ENCODE measurements at places on chromosomes 7 and 10. TPM values are rescaled to one million over a fixed set of nuclear protein-coding genes. Genes with fewer than 3 reads are reported as not detected.

ANKRD30A gene
- total RNA-seq: not detected

NCF1 gene
- 8.7 TPM for total RNA-seq

TFEC gene
- total RNA-seq: 0.51 TPM

DNA sequence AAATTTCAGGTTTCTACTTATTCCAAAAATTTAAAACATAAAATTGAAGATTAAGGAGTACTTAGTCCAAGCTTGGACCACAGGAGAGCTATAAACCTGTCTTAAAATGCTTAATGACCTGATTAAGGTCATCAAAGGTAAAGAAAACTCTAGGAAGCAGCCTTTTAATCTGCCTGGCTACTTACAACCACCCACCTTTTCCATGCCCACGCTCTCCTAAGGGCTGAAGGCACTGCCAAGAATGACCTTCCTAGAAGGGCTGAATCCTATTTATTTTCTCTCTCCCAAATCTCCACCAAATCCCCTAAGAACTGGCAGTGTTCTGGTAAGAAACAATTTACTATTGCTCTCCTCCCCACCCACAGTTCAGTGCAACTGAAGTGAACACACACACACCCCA lies 6.8 kb downstream of the MPP7 start:
- no peak overlapping the region for H3K4me3 ChIP-seq
- H3K27me3 ChIP-seq: no peaks in the 10 kb centered on the region
- H3K36me3 ChIP-seq: no peaks in the 10 kb centered on the region
- peaks cover 18% of the 10 kb centered on the region for H3K4me1 ChIP-seq

- no peak overlapping the region for H3K27ac ChIP-seq
- DNase-seq: no peak
- H3K4me1 ChIP-seq: peaks cover 41% of the 10 kb centered on the region
- no peaks in the 10 kb centered on the region for H3K27me3 ChIP-seq
- no peak overlapping the region for H3K4me3 ChIP-seq
- no peaks in the 10 kb centered on the region for H3K36me3 ChIP-seq
Observed at GRCh38 chr10:88116971-88117626, 253.7 kb downstream of the PTEN start.

DNA sequence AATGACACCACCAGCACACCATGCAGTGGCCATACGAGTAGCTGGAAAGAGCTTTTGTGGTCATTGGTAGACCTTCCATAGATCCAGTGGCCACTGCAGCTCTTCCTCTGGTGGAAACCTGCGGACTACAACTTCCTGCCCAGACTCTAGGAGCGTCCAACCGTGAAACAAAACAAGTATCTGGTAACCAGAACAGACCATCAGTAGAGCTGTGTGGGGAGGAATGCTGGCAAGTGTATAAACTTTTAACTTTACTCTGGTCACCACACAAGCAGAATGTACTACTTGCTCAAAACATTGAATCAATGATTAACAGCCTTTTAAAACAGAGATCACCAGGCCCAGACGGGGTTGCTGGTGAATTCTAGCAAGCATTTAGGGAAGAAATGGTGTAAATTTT lies 154.7 kb upstream of the DGKB start:
- H3K4me3 ChIP-seq: no peak overlapping the region
- no peak for DNase-seq
- H3K27me3 ChIP-seq: no peaks in the 10 kb centered on the region

GRCh38 chr10:68406815-68407548 lies at the start of gene RUFY2:
TSS of gene RUFY2 (minus strand) at chr10:68407277. CDS start at chr10:68407189, 88 bp downstream.
- peak; percentile 77 for DNase-seq
- no peaks in the 10 kb centered on the region for H3K27me3 ChIP-seq
- H3K4me1 ChIP-seq: peaks cover 10% of the 10 kb centered on the region
- H3K36me3 ChIP-seq: no peaks in the 10 kb centered on the region

DNA sequence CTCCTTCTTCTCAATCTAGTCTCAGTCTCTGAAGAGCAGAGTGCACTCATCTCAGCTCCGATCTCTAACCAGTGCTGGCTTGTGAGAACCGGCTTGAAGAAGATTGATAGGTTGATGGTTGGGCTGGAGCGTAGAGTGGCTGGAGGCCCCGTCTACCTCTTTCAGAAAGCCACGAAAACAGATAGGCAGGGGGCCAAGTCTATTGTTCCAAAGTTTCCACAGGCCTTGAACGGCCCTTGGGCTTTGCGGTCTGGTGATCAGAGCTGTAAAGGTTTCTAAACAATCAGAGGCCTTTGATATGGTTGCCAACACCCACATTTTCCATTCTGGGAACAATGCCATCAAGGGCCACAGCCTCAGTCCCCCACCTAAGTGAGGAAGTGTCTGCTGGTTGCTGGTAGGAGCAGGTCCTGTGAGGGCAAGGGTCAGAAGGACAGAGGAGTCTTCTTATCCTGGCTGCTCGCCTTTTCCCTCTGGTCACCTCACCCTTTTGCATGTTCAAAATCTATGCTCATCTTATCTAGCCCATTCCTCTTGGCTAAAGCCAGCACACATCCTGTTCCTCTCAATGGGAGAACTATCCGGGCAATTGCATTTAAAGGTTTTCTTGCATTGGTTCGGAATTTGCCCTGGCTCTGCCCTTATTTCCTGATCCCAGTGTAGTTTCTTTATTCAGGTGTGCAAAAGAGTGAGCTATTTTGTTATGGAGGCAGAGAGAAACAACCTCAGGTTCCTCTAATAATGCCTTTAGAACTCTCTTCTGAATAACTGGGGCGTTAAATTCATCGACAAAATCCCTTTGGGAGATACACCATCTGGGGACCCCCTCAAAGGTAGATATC lies 70.3 kb upstream of the KMT2E start:
- peak; percentile 60 for DNase-seq
- H3K27me3 ChIP-seq: no peaks in the 10 kb centered on the region
- no peaks in the 10 kb centered on the region for H3K36me3 ChIP-seq
- peak overlapping the region; percentile 8 for H3K4me3 ChIP-seq
- peak overlapping the region; percentile 99 for H3K27ac ChIP-seq
- peaks cover 30% of the 10 kb centered on the region for H3K4me1 ChIP-seq

GRCh38 chr7:66557214-66558200 lies 71.2 kb upstream of the KCTD7 start:
- no peak overlapping the region for H3K27ac ChIP-seq
- no peaks in the 10 kb centered on the region for H3K27me3 ChIP-seq
- no peak overlapping the region for H3K4me3 ChIP-seq

DNA sequence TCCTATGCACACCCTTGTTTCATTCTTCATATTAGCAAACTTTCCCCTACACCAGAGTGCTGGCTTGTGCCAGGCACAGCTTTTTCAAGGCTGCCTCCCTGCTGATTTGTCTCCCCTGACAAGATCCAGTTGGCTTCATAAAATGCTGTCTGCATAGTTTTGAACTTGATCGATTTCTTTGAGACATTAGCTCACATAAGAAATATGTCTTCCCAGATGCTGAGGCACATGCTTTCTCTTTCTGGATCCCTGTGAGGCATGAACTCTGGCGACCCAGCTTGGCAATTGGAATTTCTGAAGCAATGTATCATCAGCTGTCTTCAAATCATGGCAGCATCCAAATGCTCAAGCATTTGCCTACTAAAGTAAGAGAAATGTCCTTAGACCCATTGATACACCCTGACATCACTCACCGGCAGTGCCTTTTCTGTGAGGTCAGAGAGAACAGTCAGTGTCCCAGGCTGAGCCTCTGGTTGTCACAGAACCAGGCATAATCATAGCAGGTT lies 616.4 kb upstream of the GHITM start:
- no peak overlapping the region for H3K4me3 ChIP-seq
- H3K27me3 ChIP-seq: no peaks in the 10 kb centered on the region
- H3K4me1 ChIP-seq: no peaks in the 10 kb centered on the region
- DNase-seq: no peak
- no peak overlapping the region for H3K27ac ChIP-seq

- no peaks in the 10 kb centered on the region for H3K4me1 ChIP-seq
- no peak overlapping the region for H3K27ac ChIP-seq
- H3K36me3 ChIP-seq: no peaks in the 10 kb centered on the region
- no peak for DNase-seq
- H3K27me3 ChIP-seq: no peaks in the 10 kb centered on the region
Observed at GRCh38 chr10:102619281-102619981, 24.8 kb upstream of the TRIM8 start.

- H3K4me1 ChIP-seq: peaks cover 5% of the 10 kb centered on the region
- DNase-seq: no peak
- no peak overlapping the region for H3K27ac ChIP-seq
- H3K36me3 ChIP-seq: no peaks in the 10 kb centered on the region
- peak overlapping the region; percentile 83 for H3K4me3 ChIP-seq
Observed at GRCh38 chr10:99659868-99660366, 608 bp downstream of the ENTPD7 start.

DNA sequence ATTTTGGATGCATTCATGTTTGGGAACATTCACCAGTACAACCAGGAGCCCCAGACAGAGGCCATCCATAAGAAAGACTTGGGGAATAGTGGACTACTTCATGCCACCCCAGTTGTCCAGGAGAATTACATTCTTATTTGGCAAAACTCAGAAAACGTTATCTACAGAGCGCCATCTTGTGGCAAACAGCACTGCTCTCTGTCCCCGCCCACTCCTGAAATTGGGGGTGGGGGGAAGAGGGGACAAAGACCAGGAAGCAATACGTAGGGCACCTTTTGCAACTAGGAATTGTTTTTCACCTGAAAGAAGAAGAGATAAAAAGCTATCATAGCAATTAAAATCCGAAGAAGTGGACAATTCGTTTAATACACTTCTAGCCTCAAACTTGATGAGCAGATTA lies 134.6 kb upstream of the MGMT start:
- no peaks in the 10 kb centered on the region for H3K36me3 ChIP-seq
- H3K27ac ChIP-seq: no peak overlapping the region
- H3K27me3 ChIP-seq: peaks cover 14% of the 10 kb centered on the region
- no peak overlapping the region for H3K4me3 ChIP-seq
- H3K4me1 ChIP-seq: peaks cover 5% of the 10 kb centered on the region
- DNase-seq: peak; percentile 52

DNA sequence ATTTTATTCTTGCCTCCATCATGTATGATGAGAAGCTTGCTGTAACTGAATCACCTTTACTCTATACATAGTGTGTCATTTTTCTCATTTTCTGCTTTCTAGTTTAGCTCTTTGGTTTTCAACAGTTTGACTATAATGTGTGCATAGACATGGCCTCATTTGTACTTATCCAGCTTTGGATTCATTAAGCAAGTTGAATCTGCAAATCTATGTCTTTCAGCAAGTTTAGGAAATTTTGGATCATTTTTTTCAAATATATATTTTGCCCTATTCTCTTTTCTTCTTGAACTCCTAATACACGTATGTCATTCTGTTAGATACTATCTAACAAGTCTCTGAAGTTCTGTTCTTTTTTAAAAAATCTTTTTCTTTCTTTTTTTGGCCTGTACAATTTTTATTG lies 57.8 kb downstream of the PRLHR start:
- H3K36me3 ChIP-seq: no peaks in the 10 kb centered on the region
- peaks cover 2% of the 10 kb centered on the region for H3K27me3 ChIP-seq
- no peak overlapping the region for H3K4me3 ChIP-seq
- H3K27ac ChIP-seq: no peak overlapping the region
- no peaks in the 10 kb centered on the region for H3K4me1 ChIP-seq

DNA sequence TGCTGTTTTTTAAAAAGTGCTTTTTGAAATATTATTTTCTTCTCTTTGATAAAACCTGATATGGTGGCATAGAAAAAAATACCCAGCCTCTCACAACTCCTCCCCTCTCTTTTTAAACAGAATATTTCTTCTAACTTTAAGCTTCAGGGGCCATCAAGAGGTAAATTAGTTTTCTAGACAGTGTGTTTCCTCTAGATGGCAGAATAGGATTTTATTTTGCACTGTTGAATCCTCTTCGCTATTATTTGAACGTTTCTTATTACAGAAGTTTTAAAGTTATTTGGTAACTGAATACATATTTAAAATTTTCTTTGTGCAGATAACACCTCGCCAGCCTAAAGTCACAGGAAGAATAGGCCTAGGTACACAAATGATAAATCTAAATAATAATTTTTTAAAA lies 30.3 kb downstream of the ARL5B start:
- no peak for DNase-seq
- no peak overlapping the region for H3K4me3 ChIP-seq
- H3K27ac ChIP-seq: no peak overlapping the region
- H3K27me3 ChIP-seq: peaks cover 3% of the 10 kb centered on the region
- H3K36me3 ChIP-seq: no peaks in the 10 kb centered on the region

- no peaks in the 10 kb centered on the region for H3K27me3 ChIP-seq
- H3K4me1 ChIP-seq: no peaks in the 10 kb centered on the region
- DNase-seq: peak; percentile 56
- H3K4me3 ChIP-seq: no peak overlapping the region
- H3K36me3 ChIP-seq: no peaks in the 10 kb centered on the region
Observed at GRCh38 chr10:67788028-67788886, 49.7 kb downstream of the DNAJC12 start.

DNA sequence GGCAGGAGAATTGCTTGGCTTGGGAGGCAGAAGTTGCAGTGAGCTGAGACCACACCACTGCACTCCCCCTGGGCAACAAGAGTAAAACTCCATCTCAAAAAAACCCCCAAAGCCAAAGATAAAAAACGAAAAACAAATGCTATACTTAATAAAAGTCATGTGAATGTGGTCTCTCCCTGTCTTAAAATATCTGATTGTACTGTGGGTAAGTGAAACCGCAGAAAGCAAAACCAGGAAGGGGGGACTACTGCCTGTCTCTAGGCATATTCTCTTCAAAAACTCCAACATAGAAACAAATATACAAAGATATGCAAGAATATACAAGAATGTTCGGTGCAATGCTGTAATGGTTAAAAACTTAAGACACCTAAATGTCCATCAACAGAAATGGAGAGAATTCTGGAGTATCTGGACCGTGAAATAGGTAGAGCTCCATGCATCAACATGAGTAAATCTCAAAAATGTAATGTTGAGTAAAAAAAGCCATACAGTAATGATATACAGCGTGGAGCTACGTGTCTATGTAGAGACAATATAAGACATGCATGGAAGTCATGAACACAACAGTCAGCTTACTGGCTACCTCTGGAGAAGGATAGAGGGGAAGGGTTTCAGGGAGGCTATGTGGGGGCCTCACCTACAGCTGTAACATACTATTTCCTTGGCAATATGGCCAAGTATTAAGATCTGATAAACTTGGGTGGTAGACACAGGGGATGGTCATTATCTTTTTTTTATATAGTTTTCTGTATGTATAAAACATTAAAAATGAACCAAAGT lies 2.1 kb downstream of the ZNF394 start:
- no peak for DNase-seq
- peaks cover 38% of the 10 kb centered on the region for H3K4me1 ChIP-seq
- H3K36me3 ChIP-seq: peaks cover 15% of the 10 kb centered on the region
- peak overlapping the region; percentile 87 for H3K4me3 ChIP-seq

DNA sequence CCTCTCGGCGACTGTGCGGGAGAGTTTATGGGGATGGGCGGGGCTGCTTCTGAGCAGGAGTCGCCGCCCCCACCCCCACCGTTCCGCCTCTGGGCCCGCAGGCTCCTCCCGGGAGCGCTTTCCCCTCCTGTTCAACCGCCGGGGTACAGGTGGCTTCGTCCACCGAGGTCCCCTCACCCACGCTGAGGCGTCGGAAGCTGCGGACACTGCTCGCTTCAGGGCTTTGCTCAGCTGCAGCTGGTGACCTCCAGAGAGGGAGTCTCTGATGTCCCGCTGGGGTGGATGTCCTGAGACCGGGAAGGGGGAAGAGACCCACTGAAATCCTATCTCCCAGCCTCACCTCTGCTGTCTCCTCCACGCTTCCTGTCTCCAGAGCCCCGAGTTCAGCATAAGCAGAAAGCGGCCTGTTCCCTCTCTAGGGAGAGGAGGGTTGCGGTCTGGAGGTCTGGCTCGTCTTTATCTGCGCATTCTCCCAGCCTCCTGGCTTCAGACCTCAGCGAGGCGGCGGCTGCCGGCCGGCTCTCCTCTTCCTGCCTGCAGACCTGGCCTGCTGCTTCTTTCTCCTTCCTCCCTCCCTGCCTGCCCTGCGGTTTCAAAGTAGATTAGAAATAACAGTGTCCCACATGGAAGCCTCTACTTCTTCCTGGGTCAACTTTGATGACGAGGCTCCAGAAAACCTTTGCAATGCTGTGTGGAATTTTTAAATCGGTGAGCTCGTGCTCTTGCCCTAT lies 1.8 kb downstream of the CYP2E1 start:
- H3K4me1 ChIP-seq: no peaks in the 10 kb centered on the region
- H3K4me3 ChIP-seq: peak overlapping the region; percentile 40
- peaks cover 70% of the 10 kb centered on the region for H3K27me3 ChIP-seq
- no peak overlapping the region for H3K27ac ChIP-seq

Measured in T-cell (primary cell).